NCI-H2081 treated with DMSO at 0.1 percent for 48 hours (cell line): ENCODE measurements at places on chromosomes 1 and 21.

GRCh38 chr1:173315296-173315695 is 108.2 kb upstream of the TNFSF4 start:
- DNase-seq = no peak

GRCh38 chr1:42231253-42231652 is 66.7 kb upstream of the GUCA2A start:
- DNase-seq = no peak

GRCh38 chr21:45509566-45510465 is 32.4 kb downstream of the SLC19A1 start:
- no peak for DNase-seq

DNA sequence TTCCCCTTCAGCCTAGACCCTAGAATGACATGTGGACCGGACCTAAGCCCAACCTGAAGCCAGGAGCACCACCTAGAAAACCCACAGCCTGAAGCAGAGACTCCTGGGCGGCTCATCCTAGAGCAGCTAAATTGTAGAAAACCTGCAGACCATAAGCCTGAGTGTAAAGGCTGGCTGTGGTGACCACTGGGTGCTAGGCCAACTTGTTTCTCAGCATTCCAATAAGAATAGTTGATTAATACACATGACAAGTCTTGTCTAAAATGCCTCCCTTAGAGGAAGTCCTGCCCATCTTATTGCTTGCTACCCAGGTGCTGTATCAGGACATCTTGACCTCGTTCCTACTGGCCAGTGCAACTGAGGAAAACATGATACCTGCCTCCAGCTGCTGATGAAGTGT is 23.3 kb upstream of the CASQ2 start:
- DNase-seq = no peak

DNA sequence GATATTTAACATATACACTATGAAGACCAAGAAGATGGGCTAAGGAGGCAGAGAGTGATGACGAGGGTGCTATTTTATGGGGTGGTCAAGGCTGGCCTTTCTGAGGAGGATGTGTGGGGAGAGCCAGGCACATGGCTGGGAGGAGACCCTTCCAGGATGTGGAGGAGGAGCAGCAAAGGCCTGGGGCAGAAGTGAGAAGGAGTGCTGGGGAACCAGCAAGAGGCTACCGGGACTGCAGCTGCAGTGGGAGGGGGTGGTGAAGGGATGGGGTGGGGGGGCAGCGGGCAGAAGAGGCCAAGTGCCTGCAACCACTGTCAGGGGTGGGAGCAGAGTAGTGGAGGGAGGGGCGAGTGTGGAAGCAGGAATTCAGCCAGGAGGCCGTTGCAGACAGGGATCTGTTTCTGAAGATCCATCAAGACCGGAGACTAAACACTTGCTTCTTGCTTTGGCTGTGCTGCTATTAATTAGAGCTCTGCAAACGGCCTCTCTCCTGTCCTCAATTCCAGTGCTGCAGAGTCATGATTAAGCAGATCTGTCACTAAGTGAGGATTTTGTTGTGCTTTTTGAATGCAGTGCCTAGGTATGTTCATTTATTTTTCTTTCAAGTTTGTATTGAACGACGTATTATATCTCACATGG is 89.9 kb downstream of the IER5 start:
- no peak for DNase-seq

DNA sequence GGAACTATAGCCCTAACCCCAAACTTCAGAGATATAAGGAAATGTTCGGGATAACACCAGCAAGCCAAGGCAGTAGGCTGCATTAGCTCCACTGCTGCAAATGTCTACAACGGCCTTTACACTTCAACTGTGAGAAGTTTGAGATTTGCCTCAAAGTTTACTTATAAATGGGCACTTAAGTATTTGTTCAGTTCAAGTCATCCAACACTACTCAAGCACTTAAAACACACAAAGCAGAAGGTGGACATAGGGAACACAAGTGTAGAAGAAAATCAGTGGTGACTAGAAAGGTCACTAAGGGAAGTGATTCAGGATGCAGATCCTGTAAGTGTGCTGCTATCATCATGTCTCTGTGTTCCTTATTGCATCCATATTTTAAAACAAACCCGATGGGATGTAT is 220.6 kb downstream of the SLC45A1 start:
- DNase-seq = no peak

- DNase-seq = no peak
Observed at GRCh38 chr1:10193288-10193687, 17.1 kb upstream of the KIF1B start.

DNA sequence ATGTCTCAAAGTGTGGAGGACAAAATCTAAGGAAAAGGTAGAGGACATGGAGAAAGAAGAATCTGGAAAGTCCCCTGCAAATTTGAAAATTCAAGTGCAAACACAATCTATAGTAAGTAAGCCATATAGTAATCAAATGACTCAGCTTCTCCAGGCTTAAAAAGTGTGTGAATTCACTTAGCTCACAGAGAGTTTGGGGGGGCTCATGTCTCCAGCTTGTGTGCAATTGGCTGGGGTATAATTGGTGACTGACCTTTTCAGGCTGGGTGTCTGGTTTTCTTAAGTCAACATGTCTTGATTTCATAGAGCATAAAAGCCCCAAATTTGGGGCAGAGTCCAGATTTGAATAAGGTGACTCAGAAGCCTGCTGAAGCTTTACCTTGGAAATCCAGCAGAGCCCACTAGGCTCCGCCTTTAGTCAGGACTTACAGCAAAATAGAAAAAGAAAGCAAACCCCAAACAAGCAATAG is 8.6 kb downstream of the CLDN14 start:
- DNase-seq = no peak

DNA sequence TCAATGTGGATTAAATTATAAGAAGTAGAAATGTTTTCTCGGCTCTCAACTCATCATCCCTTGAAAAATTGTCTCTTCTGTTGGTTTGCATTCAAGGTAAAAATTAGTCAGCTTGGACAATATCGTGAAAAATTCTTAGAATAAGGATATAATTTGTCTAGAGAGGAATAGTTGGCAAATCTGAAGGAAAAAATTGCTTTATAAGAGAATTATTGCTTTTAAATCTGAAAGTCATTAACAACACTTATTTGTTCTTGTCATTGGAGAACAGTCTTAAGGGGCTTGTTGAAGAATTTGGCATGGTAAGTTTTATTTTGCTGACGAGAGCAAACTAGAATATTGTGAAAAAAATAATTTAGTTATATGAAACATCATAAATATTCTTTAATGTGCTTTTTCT is 26.4 kb downstream of the ANGPTL1 start:
- DNase-seq = no peak

GRCh38 chr1:238052496-238053266 is 162.0 kb upstream of the ZP4 start:
- no peak for DNase-seq

GRCh38 chr1:19512545-19512944 is 27.2 kb upstream of the CAPZB start:
- DNase-seq = no peak

- DNase-seq = no peak
Observed at GRCh38 chr21:44838039-44838895, 20.4 kb upstream of the SUMO3 start.

GRCh38 chr1:51515982-51516648 is 3.0 kb downstream of the EPS15 start:
- DNase-seq = no peak

GRCh38 chr1:112063781-112064728 is 74.6 kb upstream of the KCND3 start:
- DNase-seq = no peak

- DNase-seq = no peak
Observed at GRCh38 chr1:19640363-19641316, 3.5 kb upstream of the NBL1 start.

DNA sequence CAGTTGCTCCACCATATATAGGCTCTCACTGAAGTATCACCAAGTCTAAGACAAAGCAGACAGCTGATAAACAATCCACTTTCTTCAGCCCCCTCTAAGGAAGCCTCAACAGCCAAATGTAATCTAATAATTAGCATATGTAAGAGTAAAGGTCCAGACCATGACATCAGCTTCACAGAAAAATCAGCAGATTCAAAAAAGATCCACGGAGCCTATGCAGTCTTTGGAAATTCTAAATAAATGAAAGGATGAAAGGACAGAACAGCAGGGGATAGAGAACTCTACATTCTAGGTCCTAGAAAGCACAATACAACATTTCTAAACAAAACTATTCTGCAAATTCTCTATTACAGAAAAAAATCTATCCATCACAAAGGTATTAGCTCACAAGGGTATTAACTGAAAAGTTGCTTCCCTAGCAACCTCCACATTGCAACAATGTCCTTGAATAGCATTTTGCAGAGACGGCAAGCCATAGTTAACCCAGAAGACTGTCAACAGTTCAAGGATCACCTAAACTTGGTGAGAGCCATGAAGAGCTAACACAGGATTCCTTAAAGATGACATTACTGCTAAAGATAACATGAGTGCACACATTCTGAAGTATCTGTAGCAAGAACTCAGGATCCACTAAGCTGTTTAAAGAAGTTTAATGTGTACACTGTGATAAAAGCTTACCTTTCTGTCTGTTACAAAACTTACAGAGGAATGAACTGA is 74.3 kb downstream of the SIPA1L2 start:
- DNase-seq = no peak

DNA sequence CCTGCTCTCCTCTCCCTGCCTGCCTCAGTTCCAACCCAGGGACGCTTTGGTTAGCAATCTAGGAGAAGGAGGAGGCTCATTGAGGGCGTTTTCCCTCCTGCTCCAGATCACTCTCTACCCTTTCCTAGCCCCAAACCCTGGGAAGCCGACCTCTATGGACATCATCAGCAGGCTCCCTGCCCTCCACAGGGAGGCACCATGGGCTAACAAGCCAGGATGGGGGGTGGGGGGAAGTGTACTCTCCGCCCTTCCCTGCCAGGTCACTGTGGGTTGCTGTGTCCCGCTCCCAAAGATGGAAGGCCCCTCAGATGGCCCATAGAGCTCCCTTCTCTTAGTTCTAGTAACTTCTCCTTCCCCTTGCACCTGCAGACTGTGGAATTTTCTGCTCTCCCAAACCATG is 35.7 kb downstream of the KCND3 start:
- no peak for DNase-seq

- no peak for DNase-seq
Observed at GRCh38 chr1:118504221-118504644, 319.2 kb upstream of the SPAG17 start.

DNA sequence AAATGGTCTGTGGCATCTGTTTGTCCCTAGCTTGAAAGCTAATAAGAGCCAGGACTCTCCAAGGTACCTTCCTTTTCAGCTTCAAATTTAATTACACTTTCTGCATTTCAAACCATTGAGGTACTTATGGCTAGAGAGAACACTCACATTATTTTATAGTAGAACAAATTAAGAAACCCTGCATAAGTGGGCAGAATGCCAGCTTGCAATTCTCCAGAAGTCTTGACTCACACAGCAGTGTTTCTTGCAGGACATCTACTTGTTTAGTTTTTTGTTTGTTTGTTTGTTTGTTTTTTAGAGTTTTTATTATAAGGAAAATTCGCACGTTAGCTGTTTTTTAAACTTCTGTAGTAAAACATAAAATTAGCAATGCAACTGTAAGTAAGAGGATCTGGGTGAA is 397.2 kb downstream of the NEGR1 start:
- DNase-seq = no peak

DNA sequence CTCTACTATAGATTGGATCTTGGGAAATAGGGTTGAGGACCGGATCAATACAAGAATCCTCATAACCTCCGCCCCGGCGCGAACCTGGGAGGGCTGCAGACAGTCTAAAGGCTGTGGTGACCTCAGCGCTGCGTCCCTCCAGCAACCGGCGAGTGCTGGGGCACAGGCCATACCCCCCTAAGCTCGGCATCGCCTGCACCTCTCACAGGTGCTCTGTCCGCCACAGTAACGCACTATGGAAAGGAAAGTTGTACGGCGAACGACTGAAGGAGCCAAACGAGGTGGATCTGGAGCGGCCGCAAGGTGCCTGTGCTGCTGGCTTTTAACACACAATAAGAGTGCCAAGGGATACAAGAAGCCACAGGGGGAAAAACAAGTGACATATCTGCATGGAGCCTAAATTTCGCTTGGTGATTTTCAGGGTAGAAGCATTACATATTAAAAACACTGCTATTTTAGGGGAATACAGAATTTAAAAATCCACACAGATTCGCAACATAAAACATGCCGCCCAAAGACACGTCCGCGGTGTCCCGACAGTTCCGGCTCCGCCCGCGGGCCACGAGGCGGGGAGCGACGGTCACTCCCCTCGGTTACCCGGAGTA is 1.4 kb upstream of the RBM15 start:
- DNase-seq = peak; percentile 46

DNA sequence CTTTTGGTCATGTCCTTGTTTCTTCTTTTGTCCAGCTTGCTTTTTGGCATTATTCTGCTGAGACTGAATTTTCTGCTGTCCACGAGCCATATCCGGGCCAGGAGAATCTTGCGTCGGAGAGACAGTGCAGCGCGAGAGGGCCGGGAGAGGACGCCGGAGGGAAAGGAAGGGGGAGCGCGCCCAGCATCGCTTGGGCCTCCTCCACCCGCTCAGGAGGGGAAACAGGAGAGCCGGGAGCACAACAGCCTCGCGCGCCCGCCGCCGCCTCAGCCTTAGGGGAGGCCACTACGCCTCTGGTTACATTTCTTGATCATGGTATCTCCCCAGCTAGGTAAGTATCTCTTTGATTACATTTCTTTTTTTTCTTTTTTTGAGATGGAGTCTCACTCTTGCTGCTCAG is 7.4 kb upstream of the DEGS1 start:
- DNase-seq = no peak

DNA sequence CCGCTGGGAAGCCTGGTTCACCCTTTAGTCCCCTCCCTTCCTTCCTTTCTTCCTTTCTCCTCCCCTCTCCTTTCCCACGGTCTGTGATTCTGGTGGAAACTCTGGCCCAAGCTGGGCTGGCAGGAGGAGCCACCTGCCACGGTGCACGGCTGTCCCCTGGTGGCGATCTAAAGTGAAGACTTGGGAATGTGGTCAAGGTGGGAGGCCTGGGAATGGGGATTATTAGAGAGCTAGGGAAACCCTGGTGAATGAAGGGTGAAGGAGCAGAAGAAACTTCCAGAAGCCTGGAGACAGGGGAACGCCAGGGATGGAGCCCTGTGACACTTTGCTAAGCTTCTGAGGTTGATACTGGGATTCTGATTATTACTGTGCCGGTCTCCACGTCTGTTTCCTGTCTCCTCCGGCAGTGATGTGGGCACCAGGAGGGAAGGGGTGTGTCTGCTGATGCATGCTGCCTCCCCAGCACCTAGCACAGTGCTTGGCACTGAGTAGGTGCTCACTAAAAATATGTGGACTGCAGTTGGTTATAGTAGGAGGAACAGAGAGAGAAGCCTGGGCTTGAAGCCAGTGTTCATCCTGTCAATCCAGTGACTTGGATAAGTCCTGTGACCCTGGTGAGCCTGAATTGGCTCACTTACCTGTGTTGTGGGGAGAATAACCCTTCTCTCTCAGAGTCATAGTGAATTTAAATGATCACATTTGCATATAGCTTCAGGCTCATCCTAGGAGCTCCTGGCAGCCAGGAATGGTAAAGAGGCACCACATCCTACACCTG is 71.2 kb upstream of the NBPF3 start:
- DNase-seq = no peak

GRCh38 chr1:44941424-44942324 is 44.7 kb downstream of the EIF2B3 start:
- DNase-seq = no peak

GRCh38 chr21:41369105-41369919 is 7.5 kb downstream of the MX2 start:
- DNase-seq = no peak
